ENCODE measurements at places on chromosomes 3 and 15.
A peak's percentile ranks its signal among the peaks of the same experiment; 100 is the strongest.

- DNase-seq = no peak
These were observed 286.0 kb downstream of the NFKBIZ start for GRCh38 chr3:102135316-102135715.

DNA sequence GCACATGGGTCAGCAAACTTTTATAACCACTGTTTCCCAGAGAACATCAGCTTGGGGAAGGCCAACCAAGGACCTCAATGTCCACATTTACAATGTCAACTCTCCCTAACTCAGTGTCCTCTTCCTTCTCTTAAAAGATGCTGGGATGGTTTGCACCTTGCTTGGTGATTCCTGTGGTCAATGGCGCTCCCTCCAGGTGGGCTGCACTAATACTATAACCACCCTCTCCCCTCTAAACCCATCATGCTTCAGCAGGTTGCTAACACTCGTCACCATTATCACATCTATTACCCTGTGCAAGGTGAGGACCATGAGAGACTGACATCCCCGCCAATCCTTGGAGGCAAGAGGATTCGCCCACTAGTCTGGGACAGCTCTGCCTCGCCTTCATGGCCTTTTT, 65.2 kb downstream of the FRMD5 start:
- no peak for DNase-seq

- peak; percentile 82 for DNase-seq
These were observed 4.8 kb downstream of the VWA5B2 start for GRCh38 chr3:184234224-184234623.

- DNase-seq = no peak
These were observed 18.1 kb downstream of the SYNPR start for GRCh38 chr3:63296249-63296648.

- DNase-seq = no peak
These were observed 122.1 kb upstream of the TMEM108 start for GRCh38 chr3:132916096-132916495.
